ENCODE measurements at places on chromosomes 4 and X.

DNA sequence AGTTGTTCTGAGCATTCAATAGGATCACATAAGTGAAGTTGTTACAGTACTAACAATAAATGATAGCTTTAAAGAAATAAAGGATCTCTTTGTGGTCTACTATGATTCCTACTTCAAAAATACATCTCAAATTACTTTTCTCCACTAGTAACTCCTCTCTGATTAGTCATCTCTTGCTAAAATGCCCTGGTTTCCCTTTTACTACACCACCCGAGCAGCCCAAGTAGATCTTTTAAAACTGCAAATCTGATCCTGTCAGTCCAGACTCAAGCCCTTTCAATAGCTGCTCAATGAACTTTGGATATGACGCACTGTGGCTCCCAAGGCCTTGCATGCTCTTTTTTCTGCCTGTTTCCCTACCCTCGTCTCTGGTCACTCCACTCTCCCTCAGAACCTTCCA, 97.5 kb downstream of the MAOA start:
- no peak for DNase-seq

- no peak for DNase-seq
Observed at GRCh38 chr4:159508917-159509500, 406.1 kb downstream of the RAPGEF2 start.

DNA sequence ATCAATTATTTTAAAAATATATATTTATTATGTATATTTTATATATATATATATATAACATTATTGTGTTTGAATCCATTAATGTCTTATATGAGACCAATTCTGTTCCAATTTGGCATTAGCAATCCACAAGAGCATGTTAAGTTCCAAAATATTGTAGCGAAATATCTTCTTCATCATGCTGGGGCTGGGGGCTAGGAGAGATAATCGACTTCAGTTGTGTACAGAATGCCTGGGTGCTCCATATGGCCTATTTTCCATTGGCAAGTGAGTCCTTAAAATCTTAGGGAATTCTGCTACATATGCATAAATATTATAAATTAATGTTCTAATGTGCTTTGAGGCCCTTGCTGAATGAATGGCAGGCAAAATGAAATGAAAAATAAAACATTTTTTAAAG, 117.7 kb downstream of the PCDH7 start:
- no peak for DNase-seq

- no peak for DNase-seq
Observed at GRCh38 chr4:159048166-159048886, 54.6 kb upstream of the RAPGEF2 start.

Measured in inflammatory macrophage treated with lipopolysaccharide for 4 hours (primary cell).